Sciatic nerve (tissue), 2 donors: ENCODE measurements at places on chromosomes 7 and 10.
A peak's percentile ranks its signal among the peaks of the same experiment; 100 is the strongest.

DNA sequence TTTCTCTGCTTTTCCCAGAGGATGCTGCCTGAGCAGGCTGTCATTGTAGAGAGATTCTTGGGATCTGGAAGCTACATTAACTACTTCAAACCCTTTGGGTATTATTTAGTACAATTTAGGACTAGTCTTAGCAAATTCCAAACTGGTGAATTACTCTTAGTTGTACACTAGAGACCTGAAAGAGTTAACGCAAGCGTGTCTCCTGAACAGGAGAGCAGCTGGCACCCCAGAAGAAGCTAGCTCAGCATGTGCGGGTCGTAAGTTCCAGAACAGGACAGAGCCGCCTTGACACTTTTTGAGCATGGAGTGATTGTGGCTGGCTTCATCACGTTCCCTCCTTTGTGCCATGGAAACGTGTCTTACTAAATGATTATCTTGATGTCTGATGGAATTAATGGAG lies 495.7 kb upstream of the TPK1 start:
- no peak for DNase-seq

DNA sequence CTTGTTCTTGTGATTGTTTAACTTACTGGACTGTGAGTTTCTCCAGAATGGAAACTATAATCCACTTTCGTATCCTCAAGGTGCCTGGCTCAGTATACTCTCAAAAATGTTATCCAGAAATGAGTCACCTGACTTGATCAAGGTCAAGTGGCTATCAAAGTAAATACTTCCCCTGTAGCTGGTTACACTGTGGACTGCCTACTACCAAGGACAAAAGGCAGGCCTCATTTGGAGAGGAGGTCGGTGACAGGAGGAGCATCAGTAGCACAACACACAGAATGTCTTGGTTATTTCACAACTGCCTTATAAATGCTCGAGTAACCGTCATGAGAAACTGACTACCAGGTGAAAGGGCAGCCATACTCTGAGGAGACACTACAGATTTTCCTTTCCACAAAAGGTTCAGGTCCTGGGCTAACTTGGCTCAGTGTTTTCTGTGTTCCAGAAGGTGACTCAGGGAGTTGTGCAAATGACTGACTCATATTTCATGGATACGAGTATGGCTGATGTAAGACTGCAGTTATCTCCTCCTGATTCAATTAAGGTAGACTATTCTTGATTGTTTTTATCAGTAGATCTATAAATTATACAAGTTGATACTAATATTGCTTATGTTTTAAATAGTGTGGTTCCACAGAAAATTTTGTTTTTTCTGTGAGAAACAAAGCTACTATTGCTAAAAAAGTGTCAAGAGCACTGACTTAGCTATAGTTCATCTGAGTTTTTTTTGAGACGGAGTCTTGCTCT lies 4.2 kb upstream of the CCNY start:
- no peak for DNase-seq

- DNase-seq, result peak; percentile 85
These were observed at the start of gene BLVRA for GRCh38 chr7:43758029-43758821. Gene BLVRA (plus strand): TSS chr7:43758680. CDS start chr7:43771159, 12,479 bp downstream.

DNA sequence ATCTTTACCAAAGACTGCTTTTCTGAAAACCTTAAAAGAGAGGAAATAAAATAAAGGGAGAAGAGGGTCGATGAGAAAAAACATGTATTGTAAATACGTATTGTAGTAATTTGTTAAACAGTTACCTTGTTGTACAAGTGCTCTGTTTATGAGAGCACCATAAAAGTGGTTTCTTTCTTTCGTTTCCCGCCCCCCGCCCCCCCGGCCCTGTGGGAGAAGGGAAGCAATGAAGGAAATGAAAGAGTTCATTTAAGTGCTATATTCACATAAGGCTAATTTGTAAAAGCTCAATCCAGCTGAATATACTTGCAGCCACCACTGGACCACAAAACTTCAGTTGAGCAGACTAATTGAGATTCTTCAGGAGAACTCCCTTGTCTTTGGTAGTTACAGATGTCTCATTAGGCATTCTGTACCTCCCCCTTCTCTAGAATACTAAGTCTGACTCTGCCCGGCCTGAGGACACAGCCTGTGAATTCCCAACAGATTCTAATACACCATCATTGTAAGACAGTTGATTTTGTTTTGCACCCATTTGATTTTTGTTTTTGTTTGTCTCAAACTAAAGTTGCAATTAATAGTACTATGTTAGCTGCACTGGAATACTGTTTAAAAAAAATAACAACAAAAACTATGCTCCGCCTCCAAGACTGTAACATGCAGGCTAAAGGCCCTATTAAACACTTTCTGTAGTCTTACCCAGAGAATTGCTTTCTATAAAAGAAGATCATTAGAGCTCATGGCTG lies 124.9 kb downstream of the ARHGAP12 start:
- DNase-seq, result no peak

DNA sequence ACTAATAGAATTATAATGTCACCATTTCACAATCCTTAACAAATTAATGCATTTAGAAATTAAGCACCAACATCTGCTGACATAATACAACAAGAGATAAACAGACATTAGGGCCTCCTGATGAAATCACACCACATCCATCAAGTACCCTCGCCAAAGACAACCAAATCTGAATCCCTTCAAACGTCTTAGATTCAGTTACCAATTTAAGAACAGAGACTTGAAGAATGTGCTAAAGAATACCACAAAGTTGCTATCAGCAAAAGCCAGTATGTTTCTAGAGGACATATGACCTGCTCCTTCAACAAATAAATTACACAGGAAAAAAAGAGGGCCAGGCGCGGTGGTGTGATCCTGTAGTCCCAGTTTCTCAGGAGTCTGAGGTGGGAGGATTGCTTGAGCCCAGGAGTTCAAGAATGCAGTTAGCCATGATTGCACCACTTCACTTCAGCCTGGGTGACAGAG lies 144.5 kb downstream of the REEP3 start:
- DNase-seq, result no peak

GRCh38 chr7:84682543-84682942 lies 488.0 kb upstream of the SEMA3A start:
- no peak for DNase-seq

DNA sequence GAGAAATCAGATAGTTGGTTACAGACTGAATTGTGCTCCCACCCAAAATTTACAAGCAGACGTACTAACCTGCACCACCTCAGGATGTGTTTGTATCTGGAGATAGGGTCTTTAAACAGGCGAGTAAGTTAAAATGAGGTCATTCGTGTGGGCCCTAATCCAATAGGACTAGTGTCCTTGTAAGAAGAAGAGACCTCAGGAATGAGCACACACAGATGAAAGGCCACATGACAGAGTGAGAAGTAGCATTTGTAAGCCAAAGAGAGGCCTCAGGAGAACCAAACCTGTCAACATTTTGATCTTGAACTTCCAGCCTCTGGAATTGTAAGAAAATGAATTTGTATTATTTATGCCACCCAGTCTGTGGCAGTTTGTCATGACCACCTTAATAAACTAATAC lies 149.5 kb upstream of the VWC2 start:
- DNase-seq, result no peak

- DNase-seq, result no peak
These were observed 919.8 kb downstream of the GRID1 start for GRCh38 chr10:85446827-85447226.

DNA sequence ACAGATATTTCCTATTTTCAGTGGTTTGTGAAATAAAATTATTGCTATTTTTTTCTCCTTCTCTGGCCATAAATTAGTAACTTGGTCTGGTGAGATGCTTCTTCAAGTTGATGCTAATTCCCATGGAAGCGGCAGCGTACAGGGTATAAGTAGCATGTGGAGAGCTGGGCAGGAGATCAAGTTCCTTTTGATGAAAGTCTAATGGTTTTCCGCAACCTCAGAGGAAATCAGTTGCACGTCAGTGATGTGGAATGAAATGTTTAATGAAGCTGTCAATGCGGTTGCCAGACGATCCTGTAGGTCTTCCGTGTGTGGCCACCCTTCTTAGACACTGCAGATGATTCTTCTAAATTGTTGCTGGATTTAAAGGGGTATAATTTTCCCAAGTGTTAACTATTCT lies 236.4 kb upstream of the GRM3 start:
- DNase-seq, result no peak

GRCh38 chr10:131082991-131083481 lies 228.5 kb downstream of the TCERG1L start:
- DNase-seq, result peak; percentile 49

DNA sequence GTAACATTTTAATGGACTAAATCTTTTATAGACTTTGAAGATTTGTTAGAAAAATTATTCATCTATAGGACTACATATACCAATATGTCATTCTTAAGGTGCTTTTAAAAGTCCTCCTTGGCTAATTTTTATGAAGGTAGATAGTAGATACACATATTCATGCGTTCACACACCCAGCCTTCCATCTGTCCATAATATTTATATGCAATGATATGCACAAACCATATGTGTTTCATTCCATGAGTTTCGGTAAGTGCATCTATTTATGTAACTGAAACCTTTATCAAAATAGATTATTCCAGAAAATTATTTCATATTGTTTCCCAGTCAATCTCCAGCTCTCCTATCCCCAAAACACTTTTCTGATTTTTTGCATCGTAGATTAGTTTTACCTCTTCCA lies 101.7 kb downstream of the ANLN start:
- DNase-seq, result no peak

DNA sequence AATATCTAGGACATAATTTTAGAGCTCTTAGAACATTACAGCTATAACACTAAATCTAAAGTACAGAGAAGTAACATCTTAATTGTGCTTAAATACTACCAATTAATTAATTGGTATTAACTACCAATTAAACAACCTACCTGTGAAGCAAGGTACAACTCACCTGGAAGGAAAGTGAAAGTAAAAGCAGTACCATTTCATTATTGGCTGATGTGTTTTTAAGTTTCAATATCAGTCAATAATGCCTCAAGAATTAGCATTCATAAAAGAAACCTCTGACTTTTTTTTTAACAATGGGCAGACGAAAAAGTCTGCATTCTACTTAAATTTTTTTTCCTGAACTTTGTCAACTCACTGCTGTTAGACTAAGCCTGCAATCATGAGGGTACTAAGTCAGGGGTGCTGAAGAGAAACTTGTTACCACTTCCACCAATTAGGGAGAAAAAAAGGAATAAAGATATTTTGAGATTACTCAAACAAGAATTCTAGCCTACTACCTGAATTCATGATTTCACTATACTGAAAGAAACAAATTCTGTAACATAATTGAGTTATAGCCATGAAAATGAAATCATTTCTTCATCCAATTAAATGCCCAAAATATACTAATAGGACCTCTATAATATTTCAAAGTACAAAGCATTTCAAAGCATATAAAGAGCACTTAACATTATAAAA lies 19.9 kb downstream of the UPF2 start:
- DNase-seq, result no peak

DNA sequence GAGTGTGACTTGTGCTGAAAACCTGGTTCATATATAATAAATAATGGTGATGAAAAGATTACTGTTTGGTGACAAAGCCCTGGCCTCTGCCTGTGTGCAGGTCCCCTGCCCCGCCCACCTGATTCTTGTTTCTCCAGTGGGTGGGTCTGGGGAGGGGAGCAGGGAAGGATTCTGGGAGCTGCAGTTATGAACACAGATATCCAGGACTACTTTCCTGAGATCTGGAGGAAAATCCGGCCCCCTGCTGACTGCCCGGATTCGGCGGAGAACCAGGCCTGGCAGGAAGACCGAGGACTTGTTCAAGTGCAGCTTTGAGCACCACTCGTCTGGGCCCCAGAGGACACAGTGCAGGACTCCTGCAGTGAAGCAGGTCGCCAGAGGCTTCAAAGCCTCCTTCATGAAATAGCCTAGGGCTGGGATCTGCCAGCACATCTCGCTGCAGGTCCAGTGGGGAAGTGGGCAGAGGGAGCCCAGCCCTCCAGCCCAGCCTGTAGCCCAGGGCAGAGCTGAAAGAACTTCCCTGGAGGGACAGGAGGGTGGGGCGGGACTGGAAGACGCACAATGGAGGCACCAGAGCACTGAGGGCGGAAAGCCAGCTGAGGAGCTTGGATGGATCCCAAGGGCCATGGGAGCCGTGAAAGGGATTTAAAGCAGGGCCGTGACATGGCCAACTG lies 7.0 kb downstream of the ATP6V0E2 start:
- DNase-seq, result no peak

DNA sequence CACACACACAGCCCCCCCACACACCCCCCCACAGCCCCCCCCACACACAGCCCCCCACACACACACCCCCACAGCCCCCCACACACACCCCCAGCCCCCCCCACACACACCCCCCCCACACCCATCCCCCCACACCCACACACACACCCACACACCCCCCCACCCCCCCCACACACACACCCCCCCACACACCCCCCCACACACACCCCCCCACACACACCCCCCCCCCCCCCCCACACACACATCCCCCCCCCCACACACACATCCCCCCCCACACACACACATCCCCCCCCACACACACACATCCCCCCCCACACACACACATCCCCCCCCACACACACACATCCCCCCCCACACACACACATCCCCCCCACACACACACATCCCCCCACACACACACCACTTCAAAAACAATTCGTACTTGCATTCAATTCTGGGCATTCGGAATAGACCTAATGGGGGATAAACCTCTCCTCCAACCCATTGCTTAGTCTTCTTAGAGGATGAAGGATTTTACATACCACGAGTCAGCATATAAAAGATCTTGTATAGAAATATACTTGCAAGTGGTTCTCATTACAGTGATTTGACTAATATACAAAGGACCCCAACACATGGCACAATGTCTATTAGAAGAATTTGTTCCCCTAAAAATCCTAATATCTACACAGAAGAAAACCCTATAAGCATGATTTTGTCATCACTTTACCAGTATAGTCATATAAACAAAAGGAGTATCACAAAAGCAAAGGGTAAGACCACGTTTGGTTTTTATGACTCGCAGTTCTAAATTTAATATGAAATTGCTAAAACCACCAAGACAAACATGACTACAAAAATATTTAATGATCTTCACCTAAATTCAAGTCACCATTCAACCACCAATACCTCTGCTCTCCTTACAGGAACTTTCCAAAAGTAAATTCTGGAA lies 80.9 kb downstream of the DIP2C start:
- no peak for DNase-seq

DNA sequence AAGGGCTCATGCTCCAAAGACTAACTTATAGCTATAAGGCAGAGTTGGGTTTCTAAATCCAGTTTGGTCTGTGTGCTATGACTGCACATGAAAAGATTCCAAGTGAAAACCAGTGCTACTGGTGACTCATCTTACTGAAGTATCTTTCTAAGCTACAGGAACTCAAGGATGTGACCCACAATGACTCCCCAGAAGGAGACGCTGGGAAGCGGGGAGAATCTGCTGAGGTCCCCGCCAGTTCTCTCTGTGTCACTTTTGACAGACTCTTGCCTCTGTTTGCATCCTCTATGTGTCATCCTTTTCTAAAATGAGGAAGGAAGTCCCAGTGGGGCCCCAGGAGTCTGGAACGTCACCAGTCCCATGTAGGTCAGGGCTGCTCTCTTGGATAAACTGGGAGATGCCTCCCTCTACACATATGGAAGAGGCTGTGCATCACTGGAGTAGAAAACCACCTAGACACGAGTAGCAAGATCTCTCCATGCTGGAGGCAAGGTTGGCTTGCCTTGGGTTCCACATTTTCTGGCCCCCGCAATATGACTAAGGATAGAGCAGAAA lies 28.8 kb upstream of the GPR26 start:
- no peak for DNase-seq

GRCh38 chr7:135748770-135749169 lies at the start of gene FAM180A:
Gene FAM180A (minus strand): TSS chr7:135748813. CDS start chr7:135748580, 233 bp downstream.
- peak; percentile 73 for DNase-seq
